ENCODE measurements at places on chromosomes 1 and 21.

DNA sequence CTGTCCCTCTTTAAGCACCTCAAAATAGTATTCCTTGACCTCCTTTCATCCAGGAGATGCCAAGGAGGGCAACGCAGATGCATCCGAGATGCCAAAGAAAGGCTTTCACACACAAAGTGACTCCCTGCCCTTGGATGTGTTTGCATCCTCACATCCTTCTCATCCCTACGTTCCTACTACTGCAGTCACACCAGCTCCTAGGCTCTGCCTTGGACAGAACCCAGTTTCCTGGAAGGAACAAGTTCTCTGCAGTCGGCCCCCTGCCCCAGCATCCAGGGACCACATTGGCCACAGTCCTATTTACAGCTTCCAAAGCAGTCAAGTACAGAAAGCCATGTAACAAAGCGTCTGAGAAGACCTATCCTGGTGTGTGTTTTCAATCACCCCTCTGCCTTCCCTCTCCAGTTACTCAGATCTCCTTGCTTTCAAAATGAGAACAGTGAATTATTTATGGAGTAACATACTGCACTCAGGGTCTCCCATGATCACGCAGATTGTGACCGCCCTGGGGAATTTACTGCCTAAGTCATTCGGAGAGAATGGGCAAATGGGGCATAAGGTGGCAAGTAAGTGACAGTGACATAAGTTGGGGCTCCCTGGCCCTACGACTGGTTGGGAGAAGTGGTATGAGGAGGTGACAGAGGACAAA is 21.8 kb upstream of the SRP9 start:
- DNase-seq, result no peak

DNA sequence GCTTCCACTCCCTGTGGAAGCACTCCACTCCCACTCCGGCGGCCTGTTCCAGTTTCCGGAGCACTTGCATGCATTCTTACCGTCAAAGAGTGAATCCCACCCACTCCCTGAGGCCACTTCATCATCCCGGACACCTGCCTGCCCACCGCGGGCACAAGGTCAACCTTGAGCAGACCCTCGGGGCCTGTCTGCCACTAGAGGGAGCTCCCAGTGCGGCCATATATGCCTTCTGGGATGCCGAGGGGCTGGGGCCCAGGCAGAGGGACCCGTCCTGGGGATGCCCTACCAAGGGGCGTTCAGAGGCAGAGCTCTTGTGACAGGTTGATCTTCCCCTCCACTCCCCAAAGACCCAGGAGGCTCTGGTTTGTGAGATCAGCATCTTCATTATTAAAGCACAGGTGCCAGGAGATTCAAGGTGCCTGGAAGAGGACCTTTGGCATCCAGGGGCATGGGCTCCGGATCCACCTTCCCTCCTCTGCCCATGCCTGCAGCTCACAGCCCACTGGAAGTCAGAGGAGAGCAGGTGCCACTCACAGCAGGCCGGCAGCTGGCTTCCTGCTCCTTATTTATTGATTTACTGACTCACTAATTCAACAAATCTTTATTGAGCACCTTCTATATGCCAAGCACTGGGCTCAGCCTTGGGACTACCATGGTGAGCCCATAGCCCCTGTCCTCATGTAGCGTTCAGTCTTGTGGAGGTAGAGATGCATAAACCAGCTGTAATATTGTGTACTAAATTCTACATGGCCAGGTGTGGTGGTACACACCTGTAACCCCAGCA is 47.3 kb downstream of the UBIAD1 start:
- DNase-seq, result peak; percentile 64

DNA sequence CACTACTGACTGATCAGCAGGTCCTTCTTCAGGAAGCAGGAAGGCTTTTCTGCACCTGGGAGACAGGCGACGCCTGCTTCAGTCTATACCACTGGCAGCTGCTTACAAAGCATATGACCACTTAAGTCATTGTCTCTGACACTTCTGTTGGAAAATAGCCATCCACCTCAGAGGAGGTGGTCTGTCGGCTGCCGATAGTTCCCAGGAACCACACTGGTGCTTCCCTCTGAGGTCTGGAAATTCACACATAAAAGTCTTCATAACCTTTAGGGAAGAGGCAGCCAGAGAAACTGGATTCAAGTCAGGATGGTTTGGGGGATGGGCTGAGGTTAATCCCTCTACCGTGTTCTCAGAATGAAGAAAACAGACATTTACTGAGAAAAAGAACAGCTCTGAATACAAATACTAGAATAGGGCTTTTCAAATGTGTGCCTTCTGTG is 15.6 kb upstream of the SRP9 start:
- DNase-seq, result no peak

DNA sequence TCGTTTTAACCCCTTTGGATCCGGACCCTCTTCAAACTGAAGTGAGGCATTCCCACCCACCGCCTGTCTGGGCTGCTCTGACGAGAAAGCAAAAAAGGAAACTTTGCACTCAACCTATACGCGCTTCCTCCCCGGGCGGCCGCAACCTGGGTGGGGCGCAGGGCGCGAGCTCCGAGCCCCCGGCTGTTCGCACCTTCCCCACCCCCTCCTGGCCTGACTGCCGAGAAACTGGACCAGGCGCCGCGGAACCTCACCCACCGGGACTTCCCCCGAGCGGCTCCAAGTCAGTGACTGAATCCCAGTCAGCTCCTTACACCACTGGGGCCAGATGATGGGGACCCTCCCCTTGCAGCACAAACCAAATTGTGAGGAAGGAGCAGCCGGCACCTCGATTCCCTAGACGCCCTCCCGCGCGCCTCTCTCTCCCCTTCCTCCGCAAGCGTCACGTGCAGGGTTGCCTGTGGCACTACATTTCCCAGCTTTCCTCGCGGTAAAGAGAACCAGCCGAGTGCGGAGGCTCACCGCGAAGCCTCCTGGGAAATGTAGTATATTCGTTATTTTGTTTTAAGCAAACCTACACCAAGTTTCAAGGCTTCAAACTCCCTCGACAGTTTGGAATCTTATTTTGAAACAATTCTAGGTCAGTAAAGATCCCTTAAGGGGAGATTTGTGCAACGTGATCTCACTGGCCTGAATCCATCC is at the start of gene RAB29:
Gene RAB29 (minus strand): TSS at position 468 of the 702 bp plus-strand sequence. CDS start 526 bp downstream, outside the sequence.
- DNase-seq, result peak; percentile 57

DNA sequence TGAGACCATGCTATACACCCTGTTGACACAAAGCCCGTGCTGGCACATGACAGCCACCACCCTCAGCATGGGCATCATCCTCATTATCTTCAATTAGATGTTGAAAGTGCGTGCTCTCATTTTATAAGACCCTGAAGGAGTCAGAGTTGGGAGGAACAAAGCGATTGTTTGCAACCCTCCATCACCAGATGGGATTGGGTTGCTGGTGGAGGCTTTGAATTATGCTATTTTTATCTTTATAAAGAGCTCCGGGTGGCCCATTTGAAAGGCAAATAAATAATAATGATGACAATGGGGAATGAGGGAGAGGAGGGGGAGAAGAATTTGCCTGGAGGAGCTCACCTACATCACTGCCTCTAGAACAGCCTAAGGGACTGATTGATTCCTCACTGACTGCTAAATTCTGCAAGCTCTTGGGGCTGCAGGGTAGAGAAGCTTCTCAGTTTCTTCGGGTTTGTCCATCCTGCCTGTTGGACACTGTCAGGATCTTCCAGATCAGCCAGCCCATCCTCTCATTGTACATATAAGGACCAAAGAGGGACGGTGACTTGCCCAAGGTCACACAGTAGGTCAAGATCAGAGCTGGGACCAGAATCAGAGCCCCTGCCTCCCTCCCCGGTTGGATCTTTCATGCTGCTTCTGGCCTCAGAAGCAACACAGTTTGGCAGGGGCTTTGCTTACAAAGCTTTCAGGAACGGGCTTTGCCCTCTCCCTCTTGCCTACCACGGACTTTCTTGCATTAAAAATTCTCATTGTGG is 130.9 kb upstream of the ZBTB40 start:
- no peak for DNase-seq

DNA sequence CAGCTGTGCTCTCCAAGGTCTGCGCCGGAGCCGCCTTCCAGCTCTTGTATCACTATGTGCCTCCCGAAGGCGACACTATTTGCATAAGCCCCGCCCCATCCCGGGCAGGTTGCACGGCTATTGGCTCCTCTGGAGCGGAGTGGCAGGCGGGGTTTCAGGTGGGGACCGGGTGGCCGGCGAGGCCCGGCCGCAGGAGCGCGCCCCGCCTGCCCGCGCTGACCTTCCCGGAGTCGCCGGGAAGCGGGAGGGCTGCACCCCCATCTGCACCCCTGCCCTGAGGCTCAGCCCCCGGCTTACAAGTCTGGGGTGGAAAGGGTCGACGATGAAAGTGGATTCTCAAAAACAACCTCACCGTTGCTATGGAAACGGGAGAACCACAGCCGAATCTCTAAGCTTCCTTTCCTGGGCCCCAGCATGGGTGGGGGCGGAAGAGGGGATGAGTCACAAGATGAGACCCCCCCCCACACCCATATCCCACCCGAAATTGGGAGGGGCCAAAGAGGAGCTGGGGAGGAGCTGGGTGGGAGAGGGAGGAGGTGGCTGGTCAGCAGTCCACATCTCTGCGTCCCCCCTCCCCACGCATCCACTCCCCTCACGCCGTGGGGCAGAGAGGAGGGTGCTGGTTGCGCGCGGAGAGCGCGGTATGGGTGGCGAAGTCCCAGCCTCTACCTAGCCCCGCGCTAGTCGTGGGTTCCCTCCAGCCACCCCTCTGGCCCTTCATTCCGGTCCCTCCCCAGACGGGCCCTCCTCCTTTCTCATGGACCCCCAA is at the start of gene HPCAL4:
Gene HPCAL4 (minus strand): TSS at position 51 of the 769 bp plus-strand sequence. CDS start 6,830 bp downstream, outside the sequence.
- peak; percentile 79 for DNase-seq

DNA sequence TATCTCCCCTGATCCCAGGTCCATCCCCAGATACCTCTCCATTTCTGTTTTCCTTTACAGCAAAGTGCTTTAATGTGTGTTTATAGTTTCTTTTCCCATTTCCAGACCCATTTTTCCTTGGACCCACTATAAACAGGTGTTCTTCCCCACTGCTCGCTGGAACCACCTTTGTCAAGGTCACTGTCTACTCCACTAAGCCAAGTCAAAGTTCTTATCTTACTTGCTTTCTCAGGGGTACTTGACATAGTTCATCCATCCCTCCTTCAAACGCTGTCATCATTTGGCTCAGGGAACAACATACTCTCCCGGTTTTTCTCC is 8.3 kb downstream of the SLAMF1 start:
- DNase-seq, result no peak

- no peak for DNase-seq
These were observed 134.2 kb downstream of the SYT2 start for GRCh38 chr1:202575918-202576653.

GRCh38 chr1:200029035-200029821 is 1.7 kb downstream of the NR5A2 start:
- no peak for DNase-seq

DNA sequence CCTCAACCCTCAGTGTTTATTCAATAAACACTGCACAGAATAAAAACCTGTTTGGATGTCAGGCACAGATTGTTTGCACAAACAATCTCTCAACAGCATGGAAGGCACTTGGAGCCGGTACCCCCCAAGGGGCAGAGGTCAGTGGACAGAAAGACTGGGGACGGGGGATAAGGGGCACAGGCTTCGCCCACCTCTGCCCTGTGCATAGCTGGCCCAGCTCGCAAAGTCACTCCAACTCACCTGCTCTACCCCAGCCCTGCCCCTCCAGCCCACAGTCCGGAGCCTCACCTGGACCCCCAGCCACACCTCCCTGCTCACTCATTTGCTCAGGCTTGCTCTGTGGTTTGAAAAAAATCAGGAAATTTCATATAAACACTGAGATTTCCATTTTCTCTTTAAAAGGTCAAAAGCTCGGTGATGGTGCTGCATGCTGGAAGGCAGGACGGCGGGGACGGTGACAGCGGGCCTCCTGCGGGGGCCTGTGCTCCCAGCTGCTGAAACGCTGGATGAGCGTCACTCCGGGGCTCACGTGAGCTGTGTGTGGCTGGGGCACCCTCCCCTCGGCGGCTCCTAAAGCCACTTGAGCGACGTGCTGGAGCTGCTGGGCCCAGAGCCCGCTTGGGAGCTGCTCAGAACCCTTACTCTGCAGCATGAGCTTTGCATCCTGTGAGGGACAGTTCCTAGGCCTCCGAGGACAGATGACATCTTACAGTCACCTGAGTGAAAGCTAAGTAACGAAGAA is 54.5 kb downstream of the PRDM15 start:
- DNase-seq, result no peak

- no peak for DNase-seq
These were observed 167.9 kb downstream of the ASTN1 start for GRCh38 chr1:176996456-176997090.

GRCh38 chr1:75632350-75632949 is 21.5 kb upstream of the SLC44A5 start:
- DNase-seq, result no peak

- no peak for DNase-seq
These were observed 35.1 kb upstream of the CCDC27 start for GRCh38 chr1:3717041-3717714.

DNA sequence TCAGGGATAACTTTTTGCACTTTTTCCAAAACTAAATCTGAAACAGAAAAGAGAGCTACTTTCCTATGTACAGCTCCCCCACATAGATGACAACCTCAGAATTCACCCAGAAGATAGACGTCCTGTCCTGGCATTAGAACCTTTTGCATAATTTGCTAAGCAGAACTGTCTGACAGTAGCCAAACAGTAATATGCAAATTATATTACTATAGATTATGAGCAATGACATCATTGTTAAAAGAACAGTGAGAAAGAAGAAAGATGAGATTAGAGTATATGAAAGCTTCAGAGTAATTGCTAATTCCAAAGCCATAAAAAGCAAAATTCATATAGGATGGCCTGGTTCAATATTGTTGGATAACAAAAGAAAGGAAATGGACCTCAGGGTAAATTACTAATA is 43.7 kb downstream of the SLC44A5 start:
- DNase-seq, result no peak

DNA sequence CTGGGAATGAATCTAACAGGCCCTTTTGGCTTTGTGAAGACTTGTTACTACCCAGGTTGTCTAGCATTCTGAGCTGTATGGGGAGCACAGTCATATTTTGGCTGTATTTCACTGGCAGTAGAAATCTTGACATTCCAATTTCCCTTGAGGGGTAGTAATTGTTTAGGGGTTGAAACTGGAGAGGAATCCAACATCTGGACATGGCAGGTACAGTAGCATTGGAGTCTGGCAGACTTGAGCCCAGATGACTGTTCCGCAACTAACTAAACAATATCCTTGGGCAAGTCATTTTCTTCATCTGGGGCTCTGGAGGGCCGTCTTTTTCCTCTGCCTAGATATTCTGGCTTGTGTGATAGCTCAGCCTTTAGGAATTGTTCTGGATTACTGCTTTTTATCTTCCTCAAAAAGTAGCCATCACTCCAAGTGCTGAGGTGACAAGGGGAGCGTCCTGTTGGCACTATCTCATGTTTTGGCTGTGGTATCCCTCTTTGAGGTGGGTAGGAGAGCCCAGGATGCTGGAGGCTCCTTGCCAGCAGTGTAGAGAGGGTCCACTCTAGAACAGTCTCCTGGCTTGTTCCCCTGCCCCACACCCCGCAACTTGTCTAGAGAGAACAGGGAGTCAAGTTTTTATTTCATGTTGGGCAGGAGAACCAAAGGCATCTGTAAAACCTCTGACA is 22.7 kb upstream of the NBL1 start:
- no peak for DNase-seq

GRCh38 chr1:173112129-173112528 is 61.4 kb upstream of the TNFSF18 start:
- DNase-seq, result no peak
